ENCODE measurements at places on chromosomes 11 and 22.

DNA sequence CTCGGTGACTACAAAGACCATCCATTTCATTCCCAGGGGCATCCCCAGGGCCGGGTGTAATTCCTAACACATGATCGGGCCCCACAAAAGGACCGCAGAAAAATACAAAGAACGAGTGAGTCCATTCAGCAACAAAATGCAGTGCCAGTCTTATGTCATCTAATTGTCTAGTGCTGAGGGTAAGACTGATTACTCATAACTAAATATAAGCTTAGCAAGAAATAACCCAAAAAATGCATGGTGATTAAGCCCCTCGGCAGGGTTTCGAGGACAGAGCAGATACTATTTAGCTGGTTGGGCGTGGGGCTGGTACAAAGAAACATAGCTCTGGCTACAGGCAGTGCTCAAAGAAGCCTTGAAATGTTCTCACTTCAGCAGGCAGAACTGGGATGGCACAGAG, 1078.9 kb downstream of the OPCML start:
- peak; percentile 76 for DNase-seq

- peak; percentile 33 for DNase-seq
These were observed 3.9 kb downstream of the TSPAN4 start for GRCh38 chr11:846496-847098.

- DNase-seq: no peak
These were observed at the start of gene RASL10A for GRCh38 chr22:29315286-29316140. TSS of gene RASL10A (minus strand) at chr22:29315697. CDS start at chr22:29315246, 451 bp downstream.

GRCh38 chr11:28514391-28514790, 406.2 kb downstream of the METTL15 start:
- peak; percentile 46 for DNase-seq

- peak; percentile 75 for DNase-seq
These were observed 55.3 kb upstream of the FBXO3 start for GRCh38 chr11:33829430-33830141.

- DNase-seq: no peak
These were observed 7.1 kb upstream of the LMO2 start for GRCh38 chr11:33898957-33899356.

DNA sequence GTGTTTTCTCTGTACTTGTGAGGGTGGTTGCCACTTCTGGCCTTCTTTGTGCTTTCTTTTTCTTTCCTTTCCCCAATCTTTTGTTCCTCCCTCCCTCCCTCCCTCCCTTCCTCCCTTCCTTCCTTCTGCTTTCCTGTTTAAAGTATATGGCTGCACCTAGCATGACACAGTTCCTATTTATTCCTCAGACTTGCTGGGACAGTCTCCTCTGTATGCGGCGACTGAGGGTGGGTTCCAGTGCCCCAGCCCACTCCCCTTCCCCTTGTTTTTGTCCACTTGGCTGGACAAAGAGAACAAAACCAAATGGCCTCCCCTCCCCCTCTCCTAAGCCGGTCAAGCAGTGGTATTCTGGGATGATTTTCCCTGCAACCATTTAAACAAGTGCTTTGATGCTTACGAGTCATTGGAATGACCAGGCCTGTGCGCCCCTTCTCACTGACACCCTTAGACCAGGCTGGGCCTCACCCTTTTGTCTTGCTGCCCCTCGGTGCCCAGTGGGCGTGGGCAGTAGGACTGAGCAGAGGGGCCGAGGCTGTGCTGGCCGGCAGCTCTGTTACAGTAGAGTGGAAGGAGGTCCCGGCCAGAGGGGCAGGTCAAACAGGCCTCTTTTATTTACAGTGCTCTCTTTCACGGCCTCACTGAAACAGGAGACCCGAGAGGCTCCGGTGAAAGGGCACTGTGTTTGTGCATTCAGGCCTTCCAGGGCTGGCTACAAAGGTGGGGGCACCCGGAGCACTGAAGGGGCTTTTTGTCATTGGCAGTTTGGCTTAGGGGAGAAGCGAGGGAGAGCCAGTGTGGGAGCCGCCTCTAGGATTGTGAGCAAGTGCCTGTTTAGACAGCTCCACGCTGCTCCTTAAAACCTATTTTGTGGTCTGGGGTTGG, 32.2 kb downstream of the ZBTB16 start:
- no peak for DNase-seq

DNA sequence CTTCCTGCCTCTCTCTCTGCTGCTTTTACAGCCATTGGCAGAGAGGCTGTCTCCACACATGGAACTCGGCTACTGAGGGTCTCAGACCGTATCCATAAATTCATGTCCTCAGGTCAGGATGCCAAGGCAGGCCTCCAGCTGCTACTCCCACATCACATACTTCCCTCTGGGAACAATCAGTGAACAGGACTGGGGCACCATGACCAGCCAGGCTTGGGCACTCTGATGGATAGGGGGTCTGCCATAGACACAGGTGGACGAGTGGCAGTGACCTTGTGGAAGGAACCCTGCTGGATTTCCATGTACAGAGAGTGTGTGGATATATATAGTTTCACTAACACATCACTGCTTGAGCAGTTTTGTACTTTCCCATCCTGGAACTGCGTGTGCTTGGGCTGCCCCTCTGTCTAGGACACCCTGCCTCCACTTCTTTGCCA, 97.7 kb upstream of the PARVA start:
- DNase-seq: no peak

- peak; percentile 27 for DNase-seq
These were observed 80.3 kb downstream of the CADM1 start for GRCh38 chr11:115423728-115424459.

DNA sequence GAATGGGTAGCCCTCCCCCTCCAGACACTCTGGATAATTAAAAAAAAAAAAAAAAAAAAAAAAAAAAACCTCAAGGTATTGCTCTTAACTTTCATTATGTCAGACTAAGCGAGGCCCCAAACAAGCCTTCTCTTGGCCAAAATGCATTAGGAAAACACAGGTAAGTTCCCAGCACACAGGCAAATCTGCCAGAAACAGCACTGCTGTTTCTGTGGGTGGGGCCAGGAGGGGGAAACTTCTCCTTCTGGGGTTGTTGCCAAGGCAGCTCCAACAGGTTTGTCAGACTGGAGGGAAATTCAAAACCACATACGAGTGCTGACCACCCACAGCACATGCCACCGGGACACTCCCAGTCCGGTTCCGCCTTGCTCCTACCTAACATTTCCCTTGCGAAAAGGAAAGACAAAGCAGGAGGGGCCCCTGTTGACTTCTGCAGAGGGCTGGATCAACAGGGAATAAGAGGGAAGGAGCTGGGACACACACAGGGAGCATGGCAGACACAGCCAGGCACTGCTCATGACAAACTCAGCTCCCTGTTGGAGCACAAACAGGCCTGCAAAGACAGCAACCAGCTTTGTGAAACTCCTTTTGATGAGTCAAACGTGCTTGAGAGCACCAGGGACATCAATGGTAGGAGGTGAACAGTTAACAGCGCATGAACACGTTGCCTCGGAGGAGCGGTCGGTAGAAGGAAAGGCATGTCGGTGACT, 55.0 kb downstream of the MYH9 start:
- peak; percentile 71 for DNase-seq

- DNase-seq: no peak
These were observed 310.0 kb downstream of the DCDC1 start for GRCh38 chr11:31059529-31059928.

DNA sequence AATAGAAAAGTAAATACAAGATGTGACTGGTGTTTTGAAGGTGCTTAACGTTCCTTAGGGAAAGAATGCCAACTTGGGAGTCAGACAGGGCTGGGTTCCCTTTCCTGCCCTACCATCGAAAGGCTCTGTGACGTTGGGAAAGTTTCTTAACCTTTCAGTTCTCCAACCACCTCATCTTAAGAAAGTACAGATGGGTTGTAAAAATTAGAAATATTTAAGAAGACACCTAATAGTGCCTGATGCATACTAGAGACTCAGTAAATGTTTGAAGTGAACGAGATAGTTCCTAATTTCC, 1.1 kb downstream of the GTPBP1 start:
- no peak for DNase-seq

DNA sequence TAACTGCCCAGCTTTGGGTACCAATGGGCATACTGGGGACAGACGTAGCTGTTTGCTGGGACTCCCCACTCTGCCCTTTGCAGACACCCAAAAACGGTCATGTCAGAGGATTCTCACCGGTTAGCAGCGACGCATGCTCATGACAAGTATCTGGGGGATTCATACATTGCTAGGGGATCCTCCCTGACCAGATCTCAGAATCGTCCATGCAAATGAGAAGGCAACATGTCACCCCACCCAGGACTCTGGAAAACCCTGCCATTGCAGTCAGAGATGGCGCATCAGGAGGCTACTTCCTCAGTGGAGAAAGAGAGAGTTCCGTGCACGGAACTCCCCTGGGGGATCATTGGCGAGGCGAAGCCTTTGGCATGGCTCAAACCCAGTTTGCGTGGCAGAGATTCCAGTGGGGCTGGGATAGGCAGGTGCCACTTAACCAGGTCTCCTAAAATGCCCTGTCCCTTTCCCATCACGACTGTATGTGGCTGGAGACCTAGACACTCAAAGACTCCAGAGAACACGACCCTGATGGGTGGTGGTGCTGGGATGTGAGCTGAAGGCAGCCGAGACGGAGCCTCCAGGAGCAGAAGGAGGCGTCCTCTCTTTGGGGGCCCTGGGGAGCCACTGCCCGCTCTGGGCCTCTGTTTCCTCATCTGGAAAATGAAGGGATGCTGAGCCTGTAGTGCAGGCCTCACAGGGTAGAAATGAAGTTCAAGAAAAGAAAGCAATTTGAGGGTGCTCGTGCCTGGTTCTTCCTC, 4.9 kb downstream of the RGL4 start:
- DNase-seq: no peak

- DNase-seq: no peak
These were observed 65.2 kb upstream of the FSHB start for GRCh38 chr11:30165652-30166051.

GRCh38 chr22:19524170-19525115, at the start of gene CLDN5:
TSS of gene CLDN5 (minus strand) at chr22:19524410. CDS start at chr22:19524255, 155 bp downstream.
- DNase-seq: no peak

Measured in fibroblast of skin of abdomen (primary cell).